ENCODE measurements at places on chromosomes 13 and 19.

- H3K27ac ChIP-seq, result no peak overlapping the region
- no peaks in the 10 kb centered on the region for H3K27me3 ChIP-seq
- no peak for DNase-seq
- H3K36me3 ChIP-seq, result no peaks in the 10 kb centered on the region
- peaks cover 2% of the 10 kb centered on the region for H3K4me1 ChIP-seq
Observed at GRCh38 chr13:83845106-83845505, 37.2 kb downstream of the SLITRK1 start.

- no peaks in the 10 kb centered on the region for H3K4me1 ChIP-seq
- H3K27me3 ChIP-seq, result no peaks in the 10 kb centered on the region
- no peak overlapping the region for H3K27ac ChIP-seq
- DNase-seq, result no peak
- no peak overlapping the region for H3K4me3 ChIP-seq
Observed at GRCh38 chr13:97944396-97945029, 9.0 kb upstream of the IPO5 start.

DNA sequence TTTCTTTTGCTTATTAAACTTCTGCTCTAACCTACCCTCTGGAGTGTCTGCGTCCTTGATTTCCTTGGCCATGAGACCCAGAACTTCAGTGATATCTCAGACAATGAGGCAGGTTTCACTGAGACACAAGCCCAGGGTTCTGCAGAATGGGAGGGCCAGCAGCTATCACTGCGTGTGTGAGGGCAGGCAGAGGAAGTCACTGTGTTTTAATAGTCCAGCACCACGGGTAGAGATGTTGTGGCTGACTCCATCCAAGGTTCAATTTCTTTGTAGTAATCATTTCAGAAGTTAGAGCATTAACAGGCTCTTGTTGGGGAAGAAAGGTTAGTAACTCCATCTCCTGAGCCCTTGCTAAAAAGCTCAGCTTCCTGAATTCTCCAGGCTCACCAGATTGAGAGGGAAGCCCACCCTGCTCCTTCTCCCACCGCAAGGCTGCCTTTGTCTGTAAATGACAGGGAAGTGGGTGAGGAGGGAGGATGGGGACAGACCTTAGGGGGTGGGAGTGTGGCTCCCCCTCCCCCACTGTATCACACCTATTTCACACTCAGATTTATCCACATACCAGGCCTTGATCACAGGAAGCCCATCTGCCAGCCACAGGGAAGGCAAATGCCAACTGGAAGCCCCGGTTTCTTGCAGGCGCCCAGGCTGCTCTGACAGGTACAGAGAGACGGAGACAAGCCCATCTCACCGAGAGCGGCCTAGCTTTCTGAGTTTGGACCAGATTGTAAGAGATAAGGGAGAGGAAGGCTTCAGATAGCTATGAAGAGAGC is 2.1 kb downstream of the C19orf12 start:
- H3K36me3 ChIP-seq, result no peaks in the 10 kb centered on the region
- H3K27me3 ChIP-seq, result no peaks in the 10 kb centered on the region
- DNase-seq, result no peak

GRCh38 chr19:18126097-18126496 is 26.9 kb upstream of the PIK3R2 start:
- no peak overlapping the region for H3K4me3 ChIP-seq
- H3K4me1 ChIP-seq, result no peaks in the 10 kb centered on the region
- no peak overlapping the region for H3K27ac ChIP-seq
- no peaks in the 10 kb centered on the region for H3K36me3 ChIP-seq
- no peaks in the 10 kb centered on the region for H3K27me3 ChIP-seq
- DNase-seq, result no peak

Data from sigmoid colon (tissue), 7 donors.